Suppressor macrophage (primary cell): ENCODE measurements at places on chromosomes 3 and 15.

GRCh38 chr15:55802600-55803376 is 59.8 kb upstream of the PRTG start:
- no peak for DNase-seq

GRCh38 chr15:39228889-39229288 is 352.0 kb upstream of the THBS1 start:
- no peak for DNase-seq

DNA sequence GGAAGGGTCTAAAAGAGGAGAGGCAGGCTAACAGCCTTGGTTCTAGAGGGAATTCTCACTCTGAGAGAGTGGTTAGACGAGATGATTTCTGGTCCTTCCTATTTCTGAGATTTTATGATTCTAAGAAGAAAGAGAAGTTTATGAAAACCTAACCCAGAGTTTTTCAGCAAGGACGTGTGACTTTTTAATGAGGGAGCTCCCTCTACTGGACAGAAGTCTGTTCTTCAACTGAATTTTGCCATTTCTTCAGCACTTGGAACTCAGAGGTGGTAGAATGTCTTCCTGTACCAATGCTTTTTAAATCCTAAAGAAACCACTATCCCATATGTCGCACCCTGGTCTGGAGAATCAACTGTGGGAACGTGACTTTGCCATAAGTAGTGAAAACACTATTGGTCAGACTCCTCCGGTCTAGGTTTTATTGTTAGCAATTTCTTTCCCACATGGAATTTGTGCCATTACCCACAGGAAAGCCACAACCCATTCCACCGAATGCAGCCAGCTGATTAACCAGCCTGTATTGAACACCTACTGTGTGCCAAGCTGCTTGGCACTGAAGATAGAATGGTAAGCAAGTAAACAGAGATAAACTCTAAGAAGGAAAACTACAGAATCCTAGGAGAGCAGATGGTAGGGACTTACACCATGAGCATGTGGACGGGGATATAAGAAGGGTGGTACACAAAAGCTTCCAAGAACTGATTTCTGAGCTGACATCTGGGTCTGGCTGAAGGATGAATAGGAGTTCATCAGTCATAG is 199.5 kb upstream of the LMCD1 start:
- peak; percentile 41 for DNase-seq

DNA sequence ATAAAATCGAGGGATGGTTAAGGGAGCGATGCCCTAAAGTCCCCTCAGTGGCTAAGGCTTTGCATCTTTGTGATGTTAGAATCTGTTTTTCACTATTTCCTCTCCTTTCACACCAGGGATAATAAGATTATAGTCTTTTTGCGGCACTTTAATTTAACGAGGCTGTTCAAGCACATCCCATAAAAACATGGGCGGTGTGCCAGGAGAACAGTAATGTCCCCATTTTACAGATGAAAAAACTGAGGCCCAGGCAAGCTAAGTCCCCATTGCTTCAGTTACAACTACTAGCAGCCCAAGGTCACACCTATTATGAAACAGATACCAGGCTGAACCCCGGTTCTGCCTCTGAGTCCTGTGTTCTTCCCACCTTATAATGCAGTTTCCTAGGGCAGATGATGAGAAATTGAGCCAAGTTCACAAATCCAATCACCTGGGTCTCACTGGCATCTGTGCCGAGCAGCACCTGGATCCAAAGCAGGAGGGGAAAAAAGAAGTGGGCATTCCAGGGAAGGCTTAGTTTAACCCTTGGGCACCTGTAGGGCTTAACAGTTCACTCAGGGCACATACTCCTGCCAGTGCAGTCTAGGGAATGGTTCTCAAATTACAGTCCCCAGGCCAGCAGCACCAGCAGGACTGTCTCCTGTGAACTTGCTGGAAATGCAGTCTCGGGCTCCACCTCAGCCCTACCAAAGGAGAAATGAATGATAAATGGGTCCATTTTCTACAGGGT is 169.3 kb downstream of the RAB11A start:
- no peak for DNase-seq

GRCh38 chr15:45995800-45996199 is 361.0 kb downstream of the SQOR start:
- no peak for DNase-seq
